RKO (cell line): ENCODE measurements at places on chromosomes 12 and 14.

DNA sequence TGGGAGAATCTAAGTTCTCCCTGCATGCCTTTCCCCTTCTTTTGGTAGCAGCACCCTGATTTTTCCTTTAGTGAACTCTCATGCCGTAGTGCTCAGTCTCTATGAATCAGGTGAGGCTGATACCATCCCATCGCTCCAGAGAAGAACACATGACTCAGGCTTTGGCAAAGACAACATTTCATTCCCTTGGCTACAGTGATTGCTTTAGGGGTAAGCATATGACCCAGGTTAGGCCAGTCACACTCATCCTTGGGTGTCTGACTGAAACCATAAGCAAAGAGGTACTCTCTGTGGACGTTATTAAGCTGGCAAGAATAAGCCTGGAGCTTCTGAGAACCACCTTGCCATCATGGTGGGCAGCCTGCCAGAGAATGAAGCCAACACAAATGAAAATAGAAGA, 141.8 kb downstream of the MYRFL start:
- no peak for DNase-seq

DNA sequence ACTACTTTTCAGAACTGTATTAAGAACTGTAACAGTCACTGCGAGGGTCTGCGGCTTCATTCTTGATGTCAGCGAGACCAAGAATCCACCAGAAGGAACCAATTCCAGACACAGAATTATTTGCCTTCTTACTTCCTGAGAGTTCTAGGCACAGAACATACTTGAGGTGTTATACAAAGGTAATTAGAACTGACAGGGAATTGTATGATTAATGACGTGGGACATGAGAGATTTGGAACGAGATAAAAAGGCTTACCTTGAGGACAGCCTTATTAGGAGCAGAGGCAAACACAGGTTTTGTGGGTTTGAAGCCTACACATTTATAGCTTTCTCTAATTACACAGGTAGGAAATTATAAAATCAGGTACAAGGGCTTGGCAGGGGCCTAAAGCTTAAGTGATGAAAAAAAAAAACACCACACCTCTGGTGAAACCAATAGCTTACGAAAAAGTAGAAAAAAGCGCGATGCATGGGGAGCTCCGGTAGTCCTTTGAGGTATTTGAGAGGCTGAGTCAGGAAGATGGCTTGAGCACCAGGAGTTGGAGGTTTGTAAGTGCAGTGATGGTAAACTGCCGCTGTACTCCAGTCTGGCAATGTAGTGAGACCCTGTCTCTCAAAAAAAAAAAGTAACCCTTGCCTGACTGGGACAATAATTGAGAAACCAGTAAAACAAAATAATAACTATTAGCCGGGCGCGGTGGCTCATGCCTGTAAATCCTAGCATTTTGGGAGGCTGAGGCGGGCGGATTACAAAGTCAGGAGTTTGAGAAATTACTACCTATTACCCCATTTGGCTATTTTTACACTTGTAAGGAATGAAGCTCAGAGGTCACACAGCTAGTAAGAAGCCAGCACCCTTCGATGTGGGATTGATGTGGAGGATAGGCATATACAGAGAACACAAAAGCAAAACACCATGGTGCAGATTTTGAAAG, 795 bp upstream of the ACOT2 start:
- peak; percentile 85 for DNase-seq

- DNase-seq: no peak
Observed at GRCh38 chr12:27975222-27976136, 2.9 kb upstream of the PTHLH start.

DNA sequence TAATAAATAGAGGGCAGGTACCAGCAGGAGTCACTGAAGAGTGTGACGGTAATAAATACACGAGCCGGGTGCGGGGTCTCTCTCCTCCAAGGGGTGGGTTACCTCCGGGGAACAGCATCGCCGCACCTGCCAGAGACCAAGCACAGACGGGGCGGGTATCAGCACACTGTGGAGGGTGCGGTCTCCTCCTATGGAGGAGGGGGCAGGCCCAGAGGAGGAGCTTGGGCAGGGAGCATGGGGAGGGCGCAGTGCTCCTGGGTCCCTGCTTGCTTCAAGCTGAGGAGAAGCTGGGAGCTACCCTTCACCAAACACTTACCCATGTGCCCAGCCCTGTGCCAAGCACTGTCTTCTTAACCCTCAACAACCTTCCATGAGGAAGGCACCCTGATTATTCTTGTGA, 12.8 kb downstream of the PGF start:
- no peak for DNase-seq

DNA sequence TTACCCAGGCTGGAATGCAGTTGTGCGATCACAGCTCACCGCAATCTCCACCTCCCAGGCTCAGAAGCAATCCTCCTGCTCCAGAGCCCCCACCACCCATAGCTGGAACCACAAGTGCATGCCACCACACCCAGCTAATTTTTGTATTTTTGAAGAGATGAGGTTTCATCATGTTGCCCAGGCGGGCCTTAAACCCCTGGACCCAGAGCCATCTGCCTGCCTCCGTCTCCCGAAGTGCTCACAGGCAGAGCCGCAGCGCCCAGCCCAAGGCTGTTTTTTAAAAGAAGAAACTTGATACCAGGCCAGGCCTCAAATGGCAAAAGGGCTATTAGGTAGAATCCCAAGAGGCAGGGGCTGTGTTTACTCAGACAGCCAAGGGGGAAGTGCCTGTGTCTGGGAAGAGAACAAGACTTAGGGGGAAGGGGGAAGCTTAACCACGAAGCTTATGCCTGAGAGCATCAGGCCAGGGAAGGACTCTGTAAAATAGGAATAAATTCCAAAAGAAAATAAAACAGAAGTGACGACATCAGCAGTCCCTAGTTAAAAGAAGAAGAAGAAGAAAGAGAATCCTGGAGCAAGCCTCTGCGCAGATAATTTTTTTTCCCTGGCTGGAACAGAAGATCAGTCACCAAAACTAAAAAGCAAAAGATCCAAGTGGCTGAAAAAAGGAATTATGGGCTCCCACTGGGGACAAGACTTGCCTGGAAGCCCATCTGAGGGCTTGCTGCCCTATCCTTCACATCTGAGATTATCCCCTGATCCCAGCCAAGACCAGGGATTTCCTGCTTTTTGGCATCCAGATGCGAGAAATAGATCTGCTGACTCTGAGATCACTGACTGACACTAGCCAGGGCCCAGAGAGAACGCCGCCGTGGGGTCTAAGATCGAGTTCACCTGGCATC, 170.5 kb downstream of the NDUFA12 start:
- no peak for DNase-seq
